Right renal cortex interstitium (tissue), 3 donors: ENCODE measurements at places on chromosomes 5 and 9.
A peak's percentile ranks its signal among the peaks of the same experiment; 100 is the strongest.

DNA sequence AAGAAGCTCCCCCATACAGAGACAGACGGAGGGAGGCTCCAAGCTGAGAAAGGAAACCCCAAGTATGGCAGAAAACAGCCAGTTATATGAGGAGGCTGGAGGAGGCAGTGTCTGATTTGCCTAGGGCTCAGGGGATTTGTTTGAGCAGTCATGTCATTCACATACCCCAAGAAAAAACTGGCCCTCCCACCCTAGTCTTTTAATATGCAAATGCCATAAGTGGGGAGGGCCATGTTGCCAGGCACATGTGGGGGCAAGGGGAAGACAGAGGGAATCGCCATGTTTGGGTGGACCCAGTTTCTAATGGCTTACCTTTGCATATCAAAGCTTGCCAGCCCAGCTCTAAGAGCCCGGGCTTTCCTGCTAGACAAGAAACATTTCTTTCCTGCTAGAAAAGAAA is 1163.8 kb downstream of the TAF11L14 start:
- no peak for DNase-seq

- DNase-seq, result no peak
Observed at GRCh38 chr9:14232111-14232510, 81.8 kb downstream of the NFIB start.

DNA sequence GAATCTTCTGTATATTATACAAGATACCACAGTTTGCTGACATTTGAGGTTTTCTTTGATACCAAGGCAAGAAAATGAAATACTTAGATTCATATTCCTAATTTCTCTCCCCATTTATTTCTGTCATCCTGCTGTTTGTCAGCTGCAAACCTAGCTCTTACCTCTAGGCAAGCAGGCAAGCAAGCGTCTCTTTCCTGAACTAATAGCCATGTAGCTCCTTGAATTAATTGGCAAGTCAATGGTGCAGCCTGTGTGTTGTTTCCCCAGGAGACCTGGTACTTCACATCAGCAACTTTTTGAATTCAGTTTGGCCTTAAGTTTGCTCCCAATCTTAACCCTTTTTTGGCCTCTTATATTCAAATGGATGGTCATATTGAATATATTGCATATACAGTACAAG is 573.6 kb upstream of the ARRDC3 start:
- no peak for DNase-seq

- no peak for DNase-seq
Observed at GRCh38 chr5:53893626-53894025, 333.2 kb downstream of the NDUFS4 start.

DNA sequence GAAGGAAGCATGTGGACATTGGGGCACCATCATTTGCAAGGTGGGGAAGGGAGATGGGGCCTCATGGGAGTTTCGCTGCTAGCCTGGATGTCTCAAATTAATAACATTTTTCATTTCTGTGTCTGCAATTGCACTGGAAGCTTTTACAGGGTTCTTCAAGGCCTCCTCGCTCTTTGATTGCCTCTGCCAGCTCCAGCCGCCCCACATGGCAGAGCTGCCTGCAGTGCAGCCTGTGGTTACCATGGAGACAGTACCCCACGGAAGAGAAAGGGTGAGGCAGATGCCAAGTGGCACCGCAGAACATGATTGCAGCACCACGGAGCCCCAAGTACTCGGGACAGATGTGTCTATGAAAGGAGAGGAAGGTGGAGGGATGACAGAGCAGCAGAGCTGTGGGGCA is 25.4 kb downstream of the CTNND2 start:
- no peak for DNase-seq

- DNase-seq, result no peak
Observed at GRCh38 chr5:172695232-172696054, 54.4 kb downstream of the NEURL1B start.

GRCh38 chr5:144436007-144436406 is 265.3 kb downstream of the KCTD16 start:
- DNase-seq, result no peak

- DNase-seq, result no peak
Observed at GRCh38 chr5:176812269-176813259, 2.2 kb downstream of the UNC5A start.

DNA sequence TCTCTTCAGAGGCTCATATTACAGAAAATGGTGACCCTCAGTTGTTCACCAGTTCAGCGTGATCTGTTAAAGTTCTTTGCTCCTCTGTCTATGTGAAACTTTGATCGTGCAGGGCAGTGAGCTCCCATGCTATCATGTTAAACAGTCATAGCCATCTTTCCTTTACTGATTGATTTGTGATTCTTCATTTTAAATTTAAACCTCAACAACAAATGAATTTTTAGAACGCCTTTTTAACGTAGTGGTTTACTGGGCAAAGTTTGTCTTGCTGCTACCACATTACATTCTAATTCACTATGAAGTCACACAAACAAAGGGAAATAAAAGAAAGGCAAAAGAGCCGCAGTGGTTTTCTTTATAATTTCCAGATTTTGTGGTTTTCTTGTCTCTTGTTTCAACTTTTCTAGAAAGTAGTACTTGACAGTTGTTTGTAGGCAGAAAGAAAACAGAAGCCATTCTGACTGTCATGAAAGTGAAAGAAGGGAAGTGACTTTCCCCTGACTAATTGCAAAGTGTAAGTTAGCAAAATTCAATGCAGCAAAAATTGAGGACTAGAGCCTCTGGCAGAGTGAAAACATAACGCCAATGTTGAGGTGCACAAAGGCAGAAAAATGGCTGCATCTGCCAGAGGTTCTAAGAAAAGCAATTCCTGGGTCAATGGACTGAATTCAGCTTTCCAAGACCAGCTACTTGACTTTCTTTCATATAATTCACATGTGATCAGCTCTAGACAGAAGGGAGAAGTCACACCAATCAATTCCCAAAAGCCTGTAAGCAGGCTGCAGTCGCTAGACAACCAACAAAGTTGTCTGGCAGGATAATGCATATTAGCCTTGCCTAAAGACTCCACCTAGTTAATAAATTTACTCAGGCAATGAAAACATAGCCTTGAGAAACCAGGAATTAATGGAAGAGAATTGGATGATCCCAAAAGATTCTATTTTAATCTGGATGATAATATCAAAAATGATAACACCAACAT is 7.1 kb upstream of the IFNA6 start:
- no peak for DNase-seq

- DNase-seq, result no peak
Observed at GRCh38 chr9:137058521-137059234, 4.8 kb upstream of the ENTPD2 start.

DNA sequence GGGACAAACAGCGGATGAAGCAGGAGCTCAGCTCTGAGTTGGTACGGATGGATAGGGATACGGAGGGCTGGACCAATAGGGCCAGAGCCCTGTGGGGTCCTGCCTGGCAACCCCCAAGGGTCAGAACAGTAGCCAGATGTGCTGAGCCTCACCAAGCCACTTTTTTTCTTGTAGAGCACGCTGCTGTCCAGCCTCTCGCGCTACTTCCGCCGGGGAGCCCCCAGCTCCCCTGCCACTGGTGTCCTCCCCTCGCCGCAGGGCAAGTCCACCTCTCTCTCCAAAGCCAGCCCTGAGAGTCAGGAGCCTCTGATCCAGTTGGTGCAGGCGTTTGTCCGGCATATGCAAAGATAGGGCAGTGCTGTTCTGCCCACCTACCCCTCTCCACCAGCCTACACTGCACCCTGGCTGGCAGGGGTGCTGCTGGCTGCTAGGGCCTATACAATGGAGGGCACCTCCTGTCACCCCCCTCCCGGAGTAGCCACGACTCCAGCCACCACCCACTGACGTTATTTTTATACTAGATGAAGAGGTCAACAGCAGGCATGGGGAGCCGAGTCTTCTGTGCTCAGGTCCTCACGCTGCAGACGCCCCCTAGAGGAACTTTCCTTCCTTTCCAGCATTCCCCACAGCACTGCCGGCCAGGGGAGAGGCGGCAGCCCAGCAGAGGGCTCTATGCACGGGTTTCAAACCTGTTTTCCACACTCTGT is 21.6 kb downstream of the SH3GLB2 start:
- DNase-seq, result no peak

DNA sequence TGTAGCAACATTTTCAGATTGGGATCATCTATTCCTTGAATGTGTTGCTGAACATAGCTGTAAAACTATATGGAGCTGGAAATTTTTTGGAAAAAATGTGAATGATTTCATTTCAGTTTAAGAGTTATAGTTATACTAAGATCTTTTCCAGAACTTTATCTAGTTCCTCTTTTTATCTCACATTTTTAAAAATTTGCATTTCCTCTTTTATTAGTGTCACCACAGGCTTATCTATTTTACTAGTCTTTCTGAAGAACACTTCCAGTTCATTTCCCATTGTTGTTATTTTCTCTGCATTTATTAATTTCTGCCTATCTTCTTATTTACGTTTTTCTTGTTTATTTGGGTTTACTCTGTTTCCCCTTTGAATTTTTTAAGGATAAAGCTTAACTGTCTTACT is 46.0 kb upstream of the FSTL4 start:
- DNase-seq, result no peak

DNA sequence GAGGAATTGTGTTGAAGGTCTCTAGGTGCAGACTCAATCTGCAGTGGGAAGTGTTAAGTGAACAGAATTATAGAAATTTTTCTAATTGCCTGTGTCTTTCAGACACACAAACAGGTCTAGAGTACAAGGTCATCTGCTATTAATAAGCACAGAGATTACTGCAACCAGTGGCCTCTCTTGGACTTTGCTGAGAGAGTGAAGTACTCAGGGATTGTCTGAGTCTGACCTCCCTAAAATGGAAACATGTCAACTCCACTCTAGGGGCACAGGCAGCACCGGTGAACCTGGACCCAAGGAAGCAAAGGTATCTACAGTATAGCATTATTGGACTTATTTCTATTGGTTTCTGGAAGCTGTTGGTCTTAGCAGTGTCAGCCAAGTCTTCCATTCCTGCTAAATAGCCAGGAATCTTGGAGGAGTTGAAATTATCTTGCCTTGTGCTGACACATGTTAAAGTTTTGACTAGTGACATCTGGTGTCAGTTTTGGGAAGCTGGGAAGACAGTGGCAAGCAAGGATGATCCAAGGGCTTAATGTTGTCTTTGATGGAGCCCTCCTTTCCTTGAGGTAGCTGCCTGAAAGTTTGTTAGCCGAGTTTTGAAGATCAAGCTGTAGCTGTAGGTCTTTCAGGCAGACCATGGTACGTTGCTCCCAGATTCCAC is 61.1 kb upstream of the NMUR2 start:
- no peak for DNase-seq

- DNase-seq, result peak; percentile 66
Observed at GRCh38 chr9:35790385-35791296, 750 bp upstream of the NPR2 start.
